ENCODE measurements at places on chromosomes 6 and 20.

DNA sequence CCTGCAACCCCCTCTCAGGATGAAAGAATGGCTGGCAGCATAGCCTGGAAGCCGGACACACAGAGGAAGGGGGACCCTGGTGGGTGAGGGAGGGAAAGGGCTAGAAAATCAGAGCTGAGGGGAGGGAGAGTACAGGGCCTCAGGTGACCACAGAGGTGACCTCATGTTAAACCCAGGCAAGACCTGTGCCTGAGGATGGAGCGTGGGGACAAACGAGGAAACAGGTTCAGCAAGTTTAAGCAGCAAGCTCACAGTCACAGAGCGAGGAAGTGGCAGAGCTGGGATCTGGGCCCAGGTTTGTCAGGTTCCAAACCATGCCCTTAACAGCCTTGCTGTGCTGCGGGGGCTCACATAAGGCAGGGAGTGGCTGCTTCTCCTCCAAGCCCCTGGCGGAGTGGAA, 4.0 kb upstream of the BPI start:
- no peak for DNase-seq

GRCh38 chr20:17505636-17506517, 25.3 kb downstream of the BFSP1 start:
- DNase-seq, result peak; percentile 56

GRCh38 chr6:9979996-9980395, 434.9 kb downstream of the TFAP2A start:
- no peak for DNase-seq

GRCh38 chr6:17780061-17780460, 73.3 kb upstream of the NUP153 start:
- DNase-seq, result no peak

DNA sequence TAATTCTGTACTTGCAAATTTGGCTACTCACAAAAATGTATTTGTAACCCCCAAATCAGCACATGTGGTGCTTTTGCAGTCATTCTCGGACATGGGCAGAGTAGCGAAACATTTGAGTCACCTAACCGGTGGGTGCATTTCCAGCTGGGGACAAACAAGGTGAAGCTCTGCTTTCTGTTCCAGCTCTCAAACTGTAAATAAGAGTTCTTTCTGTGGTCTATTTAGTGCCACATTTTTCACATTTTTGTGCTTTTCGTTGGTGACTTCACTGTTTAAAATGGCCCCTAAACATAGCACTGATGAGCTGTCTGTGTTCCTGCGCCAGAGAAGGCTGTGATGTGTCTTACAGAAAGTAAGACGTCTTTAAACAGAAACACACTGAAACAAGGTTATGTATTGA, 244.5 kb downstream of the CDC5L start:
- DNase-seq, result no peak

- no peak for DNase-seq
These were observed 448.0 kb downstream of the TENT5A start for GRCh38 chr6:81304466-81304865.

DNA sequence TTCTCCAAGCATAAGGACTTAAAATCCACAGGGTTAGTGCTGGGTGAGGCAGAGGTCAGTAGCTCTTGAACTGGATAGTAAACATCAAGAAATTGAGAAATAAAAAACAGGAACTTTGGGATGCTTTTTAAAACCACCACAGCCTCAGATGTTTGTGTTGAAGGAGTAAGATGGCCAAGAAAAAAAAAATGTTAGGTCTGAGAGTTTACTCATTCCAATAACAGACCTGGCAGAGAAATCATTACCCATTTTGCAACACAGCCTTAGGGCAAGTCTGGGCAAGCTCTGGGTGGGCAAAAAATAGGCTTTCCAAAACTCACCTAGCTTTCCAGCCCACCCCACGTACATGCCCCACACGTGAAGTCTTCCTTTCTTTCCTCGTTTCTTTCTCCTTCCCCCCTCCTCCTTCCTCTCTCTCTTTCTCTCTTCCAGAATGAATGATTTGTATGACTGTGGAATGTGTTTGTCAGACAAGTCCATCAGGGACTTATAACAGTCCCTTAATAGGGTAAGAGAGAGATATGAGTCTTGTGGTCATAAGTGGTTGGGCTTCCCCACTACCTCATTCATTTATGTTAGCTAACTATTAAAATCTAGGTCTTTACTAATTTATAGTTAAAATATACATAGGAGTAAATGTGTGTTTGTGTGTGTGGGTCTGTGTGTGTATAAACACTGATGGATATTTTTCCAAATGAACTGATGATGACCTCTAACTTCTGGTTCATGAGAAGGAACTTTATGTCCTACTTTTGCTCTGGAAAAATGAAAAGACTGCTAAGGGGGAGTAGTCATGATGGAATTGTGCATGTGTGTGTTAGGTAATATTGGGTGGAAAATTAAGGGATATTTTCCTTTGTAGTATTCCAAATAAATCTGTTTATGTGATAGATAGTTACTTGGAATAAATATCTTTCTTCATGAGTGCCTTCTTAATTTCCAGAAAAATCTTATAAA, 18.0 kb upstream of the DSE start:
- no peak for DNase-seq

GRCh38 chr20:38735172-38735571, 10.9 kb downstream of the SLC32A1 start:
- no peak for DNase-seq

GRCh38 chr20:37574199-37574890, 46.7 kb upstream of the BLCAP start:
- no peak for DNase-seq

GRCh38 chr6:17202526-17202925, 78.6 kb upstream of the RBM24 start:
- DNase-seq, result no peak

GRCh38 chr6:82568290-82568993, 204.8 kb downstream of the TPBG start:
- no peak for DNase-seq

GRCh38 chr20:43515628-43516027, 8.1 kb downstream of the L3MBTL1 start:
- DNase-seq, result no peak

DNA sequence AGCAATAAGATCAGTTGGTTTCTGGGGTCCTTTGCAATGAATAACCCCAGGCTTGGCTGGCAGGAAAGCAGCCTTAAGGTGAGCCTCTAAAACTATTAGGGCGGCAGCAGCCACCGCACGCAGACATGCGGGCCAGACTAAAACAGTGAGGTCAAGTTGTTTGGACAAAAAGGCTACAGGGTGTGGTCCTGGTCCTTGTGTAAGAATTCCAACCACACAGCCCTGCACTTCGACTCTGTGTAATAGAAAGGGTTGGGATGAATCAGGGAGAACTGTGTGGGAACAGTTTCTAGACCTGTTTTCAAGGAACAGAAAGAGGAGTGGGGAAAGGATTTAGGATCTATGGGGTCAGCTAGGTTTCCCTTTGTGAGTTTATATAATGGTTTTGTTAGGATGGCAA, 237.6 kb downstream of the SMOC2 start:
- no peak for DNase-seq

- DNase-seq, result no peak
These were observed 28.1 kb downstream of the TOX2 start for GRCh38 chr20:43942667-43943285.

DNA sequence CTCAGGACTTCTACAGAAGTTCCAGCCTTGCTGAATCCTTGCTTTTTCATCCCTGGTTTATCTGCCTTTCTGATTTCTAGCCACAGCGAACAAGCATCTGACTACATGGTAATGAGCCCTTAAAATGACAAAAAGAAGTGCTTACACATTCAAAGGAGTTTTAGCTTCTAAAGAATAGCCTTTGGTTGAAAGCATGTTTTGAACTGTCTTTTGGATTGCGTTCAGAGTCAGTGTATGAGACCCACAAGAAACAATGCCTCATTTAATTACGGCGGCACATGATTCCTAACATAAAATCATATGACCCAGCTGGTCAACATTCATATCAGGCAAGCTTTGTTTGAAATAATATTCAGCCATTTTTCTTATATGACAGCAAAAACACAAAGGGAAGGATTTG, 784.2 kb downstream of the KIF16B start:
- DNase-seq, result no peak

DNA sequence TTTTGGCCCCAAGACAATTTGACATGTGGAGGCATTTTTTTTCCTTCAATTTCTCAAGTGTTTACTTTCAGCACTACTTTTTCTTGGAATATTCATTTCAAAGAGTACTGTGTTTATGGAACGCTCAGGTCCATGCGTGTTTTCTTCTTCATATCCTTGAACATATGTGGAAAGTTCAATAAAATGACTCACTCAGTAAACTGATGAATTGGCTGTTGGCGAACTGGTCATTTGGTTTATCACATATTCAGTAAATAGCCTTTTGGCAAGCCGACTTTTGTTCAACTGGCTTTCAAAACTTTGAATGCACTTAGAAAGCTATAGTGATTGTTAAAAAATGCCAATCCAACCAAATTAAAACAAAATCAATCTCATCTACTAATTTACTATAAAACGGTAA, 964.6 kb upstream of the SLC35B3 start:
- no peak for DNase-seq

GRCh38 chr20:41137614-41138474, 501 bp downstream of the PLCG1 start:
- peak; percentile 68 for DNase-seq

- no peak for DNase-seq
These were observed 569.7 kb upstream of the MARCKS start for GRCh38 chr6:113287396-113287795.

GRCh38 chr6:87197547-87197946, 42.2 kb downstream of the ZNF292 start:
- DNase-seq, result peak; percentile 47

- DNase-seq, result no peak
These were observed 15.3 kb downstream of the GFOD1 start for GRCh38 chr6:13472099-13472498.

DNA sequence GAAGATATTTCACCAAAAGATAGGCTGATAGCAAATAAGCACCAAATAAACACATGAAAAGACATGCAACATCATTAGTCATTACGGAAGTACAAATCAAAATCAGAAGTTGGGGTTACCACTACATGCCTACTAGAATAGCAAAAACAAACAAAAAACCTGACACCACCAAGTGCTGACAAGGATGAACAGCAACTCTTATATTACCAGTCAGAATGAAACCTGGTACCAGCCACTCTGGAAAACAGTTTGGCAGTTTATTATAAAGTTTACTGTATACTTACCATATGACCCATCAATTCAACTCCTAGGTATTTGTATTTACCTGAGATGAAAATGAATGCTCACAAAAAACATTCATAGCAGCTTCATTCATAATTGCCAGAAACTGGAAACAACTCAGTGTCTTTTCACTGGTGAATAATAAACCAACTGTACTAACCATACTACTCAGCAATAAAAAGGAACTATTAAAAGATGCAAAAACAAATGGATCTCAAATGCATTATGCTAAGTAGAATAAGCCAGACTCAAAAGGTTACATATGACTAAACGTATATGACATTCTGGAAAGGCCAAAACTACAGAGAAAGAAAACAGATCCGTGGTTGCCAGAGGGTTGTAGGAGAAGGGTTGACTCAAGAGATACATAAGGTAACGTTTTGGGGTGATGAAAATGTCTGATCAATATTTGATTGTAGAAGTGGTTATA, 33.0 kb downstream of the NUP153 start:
- DNase-seq, result no peak

DNA sequence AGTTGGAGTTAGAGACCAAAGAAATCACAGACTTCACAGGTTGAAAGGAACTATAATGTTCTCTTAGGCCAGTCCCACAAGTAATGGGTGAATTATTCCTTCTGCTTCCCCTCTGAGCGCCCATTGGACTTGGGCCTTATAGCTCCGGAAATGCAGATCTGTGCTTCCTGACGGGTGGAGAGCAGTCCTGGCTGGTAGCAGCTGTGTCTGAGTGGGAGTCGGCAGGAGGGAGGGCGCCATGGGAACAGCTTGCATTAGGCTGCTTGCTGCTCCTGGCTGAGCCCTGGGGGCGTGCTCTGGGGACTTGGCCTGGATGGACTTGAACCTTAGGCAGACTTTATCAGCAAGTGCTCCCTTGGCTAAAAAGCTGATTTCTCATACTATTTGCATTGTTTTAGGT, 18.4 kb upstream of the NUP153 start:
- no peak for DNase-seq

DNA sequence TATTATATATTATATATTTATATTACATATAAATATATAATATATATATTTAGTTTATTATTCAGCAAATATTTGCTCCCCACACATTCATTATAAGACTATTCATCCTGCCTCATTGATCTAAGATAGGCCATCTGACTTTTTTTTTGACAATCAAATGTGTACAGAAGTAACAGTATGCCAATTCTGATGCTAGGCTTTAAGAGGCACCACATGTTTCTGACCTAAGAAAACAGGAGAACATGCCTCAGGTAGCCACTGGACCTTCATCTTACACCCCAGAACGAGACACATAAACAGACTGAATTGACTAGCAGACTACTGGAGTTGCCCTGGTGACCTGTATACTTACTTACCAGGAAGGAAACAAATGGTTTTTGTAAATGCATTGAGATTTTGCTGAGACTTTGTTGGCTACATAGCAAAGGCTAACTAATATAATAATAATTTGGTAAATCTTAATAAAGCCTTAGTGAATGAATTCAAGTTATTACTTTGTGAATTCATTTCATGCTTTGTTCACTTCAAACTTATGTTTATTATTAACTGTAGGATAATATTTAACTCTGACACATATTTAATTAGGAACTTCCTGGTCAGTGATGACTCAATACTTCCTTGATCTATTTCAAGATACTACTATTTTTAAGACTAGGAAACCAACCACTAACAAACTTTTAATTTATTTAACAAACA, 13.4 kb upstream of the MYO6 start:
- DNase-seq, result no peak

DNA sequence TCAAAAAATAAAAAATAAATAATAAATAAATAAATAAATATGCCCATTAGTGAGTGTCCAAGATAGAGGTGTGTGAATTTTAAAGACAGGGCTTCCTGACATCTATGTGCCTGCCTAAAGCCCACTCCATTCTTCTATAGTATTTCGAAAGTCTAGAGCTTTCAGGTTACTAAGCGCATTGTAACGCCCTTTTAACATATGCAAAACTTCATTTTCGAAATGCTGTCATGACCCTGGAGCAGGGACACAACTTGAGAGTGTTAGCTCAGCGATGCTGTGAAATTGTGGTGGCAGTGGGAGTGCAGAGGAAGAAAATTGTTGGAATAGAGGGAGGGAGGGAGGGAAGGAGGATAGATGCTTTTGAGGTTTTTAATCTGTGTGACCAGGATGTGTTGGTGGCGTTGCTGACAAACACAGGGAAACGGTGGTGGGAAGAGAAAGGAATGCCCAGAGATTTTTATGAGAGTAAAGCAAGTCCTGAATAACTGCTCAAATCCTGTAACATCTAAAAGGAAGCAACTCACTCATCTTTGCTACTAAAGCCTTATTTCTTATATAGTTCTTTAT, 169.3 kb downstream of the ARID1B start:
- no peak for DNase-seq

DNA sequence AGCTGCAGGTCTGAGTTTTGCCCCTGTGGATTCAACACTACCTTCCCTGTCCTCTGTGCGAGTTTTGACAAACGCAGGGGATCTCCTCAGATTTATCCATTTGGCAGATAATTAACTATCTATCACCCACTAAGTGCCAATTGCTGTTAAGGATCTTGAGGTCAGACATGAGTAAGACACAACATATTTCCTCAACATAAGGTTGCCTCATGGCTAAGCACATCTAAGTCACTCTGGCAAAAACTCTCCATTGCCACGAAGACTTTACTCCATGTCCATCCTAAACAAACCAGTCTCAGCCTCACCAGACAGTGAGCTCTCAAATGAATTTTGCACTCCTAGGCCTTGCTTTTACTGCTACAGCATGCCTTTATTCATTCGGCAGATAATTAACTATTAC, 408.4 kb downstream of the MAFB start:
- DNase-seq, result no peak

- DNase-seq, result no peak
These were observed 703.2 kb downstream of the HDGFL1 start for GRCh38 chr6:23272536-23272935.

Data from T-helper 1 cell (primary cell).